ENCODE measurements at places on chromosomes 16 and 17.

DNA sequence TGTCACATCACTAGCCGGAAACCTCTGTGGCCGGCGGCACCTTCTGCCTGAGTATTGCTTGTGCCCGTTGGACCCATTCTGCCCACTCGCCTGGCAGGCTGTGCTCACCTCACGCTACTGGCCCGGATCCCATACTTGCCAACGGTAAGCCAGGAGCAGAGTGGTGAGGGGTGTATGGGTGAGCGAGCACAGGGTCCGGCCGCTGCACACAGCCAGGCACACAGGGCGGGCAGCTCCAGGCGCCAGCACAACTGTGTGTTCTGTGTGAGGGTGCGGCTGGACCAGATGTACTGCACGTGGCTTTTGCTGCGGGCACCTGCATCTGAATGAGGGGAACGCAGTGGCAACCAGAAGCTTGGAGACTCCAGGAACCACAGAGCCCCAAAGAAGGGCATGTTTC is 455.7 kb downstream of the CDH8 start:
- no peak for DNase-seq

GRCh38 chr16:10728003-10728887 is 15.4 kb upstream of the NUBP1 start:
- no peak for DNase-seq

GRCh38 chr17:74108126-74108705 is 95.3 kb upstream of the RPL38 start:
- no peak for DNase-seq

DNA sequence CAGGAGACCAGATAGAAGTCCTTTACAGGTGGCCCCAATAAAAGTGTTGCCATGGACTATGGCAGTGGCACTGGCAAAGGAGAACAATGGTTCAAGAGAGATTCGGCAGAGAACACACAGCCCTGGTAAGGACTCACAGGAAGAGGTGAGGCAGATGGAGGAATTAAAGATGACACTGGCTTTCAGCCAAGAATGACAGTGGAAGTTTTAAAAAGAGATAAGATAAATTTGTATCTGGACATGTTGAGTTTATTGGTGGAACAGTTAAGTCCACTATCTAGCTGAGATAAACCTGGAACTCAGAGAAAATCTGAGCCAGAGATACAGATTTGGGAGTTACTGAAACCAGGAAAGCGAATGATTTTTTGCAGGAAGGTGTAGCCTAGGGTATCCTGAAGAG is 20.1 kb downstream of the CMC2 start:
- no peak for DNase-seq

- no peak for DNase-seq
Observed at GRCh38 chr17:39018267-39019134, 51.3 kb upstream of the FBXO47 start.

DNA sequence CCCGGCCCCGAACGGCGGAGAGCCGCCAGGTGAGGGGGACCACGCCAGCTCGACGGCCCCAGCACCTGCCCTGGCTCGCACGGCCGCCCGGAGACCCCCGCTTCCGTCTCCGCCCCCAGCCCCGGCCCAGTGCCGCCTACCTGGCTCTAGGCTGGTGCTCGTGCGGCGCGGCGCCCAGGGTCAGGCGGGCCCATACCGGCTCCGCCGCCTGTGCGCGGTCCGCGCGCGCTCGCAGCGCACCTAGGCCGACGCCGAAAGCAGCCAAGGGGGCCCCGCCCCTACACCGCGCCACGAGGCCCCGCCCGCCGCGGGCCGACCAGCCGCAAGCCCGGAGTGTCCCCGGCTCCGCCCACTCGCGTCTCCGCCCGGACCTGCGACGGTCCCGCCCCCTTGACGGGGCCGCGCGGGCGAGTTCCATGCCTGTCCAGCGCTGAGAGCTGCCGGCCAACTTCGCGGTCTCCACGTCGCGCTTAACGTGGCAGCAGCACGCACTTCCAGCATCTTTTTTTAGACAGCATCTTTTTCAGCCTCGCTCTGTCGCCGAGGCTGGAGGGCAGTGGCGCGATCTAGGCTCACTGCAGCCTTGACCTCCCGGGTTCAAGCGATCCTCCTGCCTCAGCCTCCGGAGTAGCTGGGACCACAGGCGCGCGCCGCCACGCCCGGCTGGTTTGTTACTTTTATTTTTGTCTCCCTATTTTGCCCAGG is at the start of gene SLC25A39:
Gene SLC25A39 (minus strand): TSS at position 253 of the 705 bp plus-strand sequence. CDS start 1,261 bp downstream, outside the sequence.
- peak; percentile 92 for DNase-seq

DNA sequence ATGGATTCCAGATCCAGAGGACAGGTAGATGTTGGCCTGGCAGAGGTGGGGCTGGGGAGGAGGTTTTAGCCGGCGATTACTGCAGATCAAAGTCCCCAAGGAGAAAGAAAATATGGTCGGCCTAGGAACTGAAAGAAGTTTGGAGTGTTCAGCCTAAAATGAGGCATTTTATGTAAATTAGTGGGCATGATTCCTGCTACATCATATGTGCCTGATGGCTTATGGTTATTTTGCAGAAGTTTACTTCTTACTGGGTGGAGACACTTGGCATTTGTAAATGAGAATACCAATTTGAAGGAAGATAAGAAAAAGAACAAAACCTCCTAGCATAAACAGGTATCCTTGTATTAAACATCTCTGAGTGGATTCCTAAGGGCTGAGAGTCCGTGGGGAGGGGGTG is 149.3 kb downstream of the FOXL1 start:
- no peak for DNase-seq

GRCh38 chr17:37824534-37825485 is 80.0 kb upstream of the HNF1B start:
- no peak for DNase-seq

- DNase-seq, result no peak
Observed at GRCh38 chr16:87621550-87621829, 19.2 kb downstream of the JPH3 start.

DNA sequence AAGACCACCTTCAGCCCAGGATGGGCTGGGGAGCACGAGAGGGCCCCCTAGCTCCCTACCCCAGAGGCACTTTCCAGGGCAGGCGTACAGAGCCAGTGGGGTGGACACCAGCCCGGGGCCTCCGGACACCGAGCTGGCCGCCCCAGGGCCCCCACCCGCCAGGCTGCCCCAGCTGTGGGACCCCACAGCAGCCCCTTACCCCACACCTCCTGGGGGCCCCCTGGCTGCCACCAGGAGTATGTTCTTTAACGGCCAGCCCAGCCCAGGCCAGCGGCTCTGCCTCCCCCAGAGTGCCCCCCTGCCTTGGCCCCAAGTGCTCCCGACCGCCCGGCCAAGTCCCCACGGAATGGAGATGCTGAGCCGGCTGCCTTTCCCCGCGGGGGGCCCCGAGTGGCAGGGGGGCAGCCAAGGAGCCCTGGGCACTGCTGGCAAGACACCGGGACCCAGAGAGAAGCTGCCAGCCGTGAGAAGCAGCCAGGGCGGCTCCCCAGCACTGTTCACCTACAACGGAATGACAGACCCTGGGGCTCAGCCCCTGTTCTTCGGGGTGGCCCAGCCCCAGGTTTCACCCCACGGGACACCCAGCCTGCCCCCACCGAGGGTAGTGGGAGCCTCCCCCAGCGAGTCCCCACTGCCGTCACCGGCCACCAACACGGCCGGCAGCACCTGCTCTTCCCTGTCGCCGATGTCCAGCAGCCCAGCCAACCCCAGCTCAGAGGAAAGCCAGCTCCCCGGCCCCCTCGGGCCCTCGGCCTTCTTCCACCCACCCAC is 24.3 kb upstream of the ZFPM1 start:
- DNase-seq, result no peak

DNA sequence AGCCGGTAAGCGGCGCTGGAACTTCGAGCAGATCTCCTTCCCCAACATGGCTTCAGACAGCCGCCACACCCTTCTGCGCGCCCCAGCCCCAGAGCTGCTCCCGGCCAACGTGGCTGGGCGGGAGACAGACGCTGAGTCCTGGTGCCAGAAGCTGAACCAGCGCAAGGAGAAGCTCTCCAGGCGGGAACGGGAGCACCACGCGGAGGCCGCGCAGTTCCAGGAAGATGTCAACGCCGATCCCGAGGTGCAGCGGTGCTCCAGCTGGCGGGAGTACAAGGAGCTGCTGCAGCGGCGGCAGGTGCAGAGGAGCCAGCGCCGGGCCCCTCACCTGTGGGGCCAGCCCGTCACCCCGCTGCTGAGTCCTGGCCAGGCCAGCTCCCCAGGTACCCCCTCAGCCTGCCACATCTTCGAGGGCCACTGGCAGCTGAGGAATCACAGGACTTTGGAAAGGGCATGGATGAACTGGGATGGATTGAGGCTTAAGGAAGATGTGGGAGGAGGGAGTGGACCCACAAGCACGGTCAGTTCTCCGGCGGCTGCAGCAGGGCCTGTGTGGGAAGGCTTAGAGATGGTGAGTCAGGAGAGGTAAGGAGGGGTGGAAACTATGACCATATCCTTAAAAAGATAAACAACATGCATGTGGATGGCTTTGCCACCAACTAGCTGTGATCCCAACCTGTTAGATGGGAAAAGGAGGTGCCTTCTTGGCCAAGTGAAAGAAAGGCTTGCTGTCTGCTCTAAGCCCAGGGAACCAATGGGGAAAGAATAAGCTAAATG is 3.4 kb upstream of the LLGL2 start:
- DNase-seq, result no peak

DNA sequence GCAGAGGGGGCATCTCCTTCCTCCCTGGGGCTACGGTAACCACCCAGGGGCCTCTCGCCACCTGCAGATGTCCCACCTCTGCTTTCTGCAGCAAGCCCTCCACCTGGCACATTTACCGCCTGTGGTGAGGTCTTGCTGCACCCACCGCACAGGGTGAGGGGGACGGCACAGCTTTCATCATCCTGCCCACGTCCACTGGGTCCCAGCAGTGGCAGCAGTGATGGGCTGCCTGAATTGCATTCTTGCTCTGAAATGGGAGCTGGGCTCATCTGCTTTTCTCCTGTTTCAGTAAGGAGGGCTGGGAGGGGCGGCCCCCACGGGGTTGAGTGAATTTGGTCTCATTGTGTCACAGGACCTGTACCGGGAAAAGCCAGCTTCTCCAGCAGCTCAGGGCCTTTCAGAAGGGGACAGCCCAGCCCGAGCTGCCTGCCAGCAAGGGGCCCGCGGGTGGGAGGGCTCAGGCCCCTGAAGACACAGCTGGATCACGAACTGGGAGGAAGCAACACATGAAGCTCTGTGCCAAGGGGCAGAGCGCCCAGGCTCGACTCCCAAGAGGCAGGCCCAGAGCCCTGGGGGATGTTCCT is 12.7 kb downstream of the DNAAF8 start:
- DNase-seq, result no peak

DNA sequence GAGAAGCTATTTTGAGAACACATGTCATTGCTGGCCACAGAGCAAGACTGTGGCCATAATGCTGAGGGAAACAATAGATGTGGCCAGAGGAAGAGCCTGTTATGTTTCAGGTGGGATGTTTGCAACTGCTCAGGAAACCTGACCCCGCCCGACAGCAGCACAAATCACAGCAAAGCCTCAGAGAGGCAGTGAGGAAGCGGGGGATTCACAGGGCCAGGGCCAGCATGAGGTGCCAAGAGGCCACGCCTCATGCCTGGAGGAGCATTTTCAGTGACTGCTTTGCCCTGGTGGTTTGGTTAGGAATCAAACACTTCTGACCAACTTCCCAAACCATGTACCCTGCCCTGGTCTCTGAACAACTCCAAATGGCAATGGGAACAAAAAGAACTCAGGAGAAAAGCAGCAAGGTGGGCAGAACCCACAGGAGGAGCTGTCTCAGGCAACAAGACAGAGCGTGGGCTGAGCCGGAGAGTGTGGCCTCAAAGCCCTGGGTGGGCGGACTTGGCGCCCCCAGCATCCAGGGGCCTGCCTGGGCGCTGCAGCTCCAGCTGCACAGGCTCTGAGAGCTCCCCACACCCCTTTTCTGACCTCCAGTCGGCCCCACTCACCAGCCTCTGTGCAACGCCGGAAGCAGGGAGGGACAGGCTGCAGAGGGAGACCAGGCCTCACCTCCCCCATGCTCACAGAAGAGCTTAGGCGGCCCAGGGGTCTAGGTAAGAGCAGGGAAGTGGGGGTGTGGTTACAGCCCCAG is 20.6 kb downstream of the HIC1 start:
- no peak for DNase-seq

DNA sequence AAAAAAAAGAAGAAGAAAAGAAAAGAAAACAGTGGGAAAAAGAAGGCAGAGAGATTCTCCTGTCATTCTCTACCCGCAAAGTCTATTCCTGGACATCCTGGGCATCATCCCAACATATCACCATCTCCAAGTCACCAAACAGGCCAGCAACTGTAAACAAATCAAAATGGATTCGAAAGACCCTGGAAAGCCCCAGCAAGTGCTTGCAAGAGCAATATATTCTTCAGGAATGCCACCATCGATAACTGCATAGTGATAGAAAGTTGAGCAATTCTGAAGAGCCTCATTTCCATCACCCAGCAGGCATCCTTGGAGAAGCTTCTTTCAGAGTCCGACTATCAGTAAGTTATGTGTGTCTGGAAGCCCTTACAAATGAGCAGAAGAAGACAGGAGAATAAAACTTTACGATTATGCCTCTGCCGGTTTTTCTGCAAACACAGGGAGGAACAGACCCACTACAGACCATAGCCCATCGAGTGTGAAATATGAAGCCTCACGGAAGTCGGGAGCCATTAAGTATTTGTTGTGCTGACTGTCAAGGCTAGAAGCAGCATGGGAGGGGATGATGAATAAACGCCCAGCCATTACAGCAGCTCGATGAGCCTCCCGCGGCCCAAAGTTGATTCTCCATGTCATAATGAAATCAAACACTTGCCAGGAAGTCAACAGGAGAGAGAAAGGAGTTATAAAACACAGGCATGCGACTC is 64.5 kb upstream of the SEC14L1 start:
- DNase-seq, result no peak

- DNase-seq, result no peak
Observed at GRCh38 chr16:50722405-50722737, 19.5 kb upstream of the CYLD start.

GRCh38 chr16:5028950-5029475 is 4.7 kb downstream of the NAGPA start:
- DNase-seq, result no peak

DNA sequence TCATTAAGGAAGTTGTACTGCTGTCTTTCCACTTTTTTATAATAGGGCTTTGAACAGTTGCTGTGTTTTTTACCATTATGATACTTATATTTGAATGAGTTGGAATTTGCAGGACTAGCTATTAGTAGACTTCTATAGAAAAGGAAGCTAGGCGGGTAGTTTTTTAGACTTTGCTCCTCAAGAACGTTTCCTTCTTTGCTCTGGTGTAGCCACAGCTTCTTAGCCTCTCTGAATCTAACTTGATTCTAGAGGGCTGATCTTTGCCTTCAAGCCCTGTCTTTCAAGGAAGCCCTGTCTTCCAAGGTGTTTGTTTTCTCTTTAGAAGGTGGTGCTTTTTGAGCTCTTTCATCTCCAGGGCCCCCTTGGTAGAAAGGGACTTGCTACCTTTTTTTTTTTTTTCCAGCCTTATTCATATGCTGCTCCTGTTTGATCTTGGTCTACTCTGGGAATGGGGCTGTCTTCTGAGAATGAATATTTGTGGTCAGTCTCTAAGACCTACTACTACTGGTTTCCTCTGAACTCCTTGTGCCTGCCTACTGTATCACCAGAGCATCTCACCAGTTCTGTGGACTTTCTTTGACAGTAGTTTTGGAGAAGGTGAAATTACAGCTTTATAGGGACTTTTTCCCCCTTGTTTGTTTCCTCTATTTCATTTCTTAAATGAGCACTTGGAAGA is 52.3 kb upstream of the RASL10B start:
- DNase-seq, result no peak

GRCh38 chr16:50534958-50535357 is 13.2 kb upstream of the NKD1 start:
- no peak for DNase-seq

GRCh38 chr16:6027733-6028132 is 930.1 kb upstream of the EEF2KMT start:
- no peak for DNase-seq

GRCh38 chr16:57994778-57995177 is 5.7 kb downstream of the ZNF319 start:
- DNase-seq, result no peak

Measured in stimulated activated CD8-positive, alpha-beta memory T cell treated with anti-CD3 and anti-CD28 coated beads, Interleukin-4, amount 100 ng/mL, for 4 hours (primary cell).